Brain microvascular endothelial cell (primary cell): ENCODE measurements at places on chromosomes 16 and 17.

- no peak for DNase-seq
These were observed 36.6 kb downstream of the GINS3 start for GRCh38 chr16:58428621-58429542.

GRCh38 chr17:15262291-15263205 lies 2.6 kb downstream of the PMP22 start:
- no peak for DNase-seq

- DNase-seq = no peak
These were observed 37.8 kb downstream of the CACNG1 start for GRCh38 chr17:67082107-67082506.

GRCh38 chr17:3636908-3637373 lies 381 bp downstream of the CTNS start:
- DNase-seq = no peak

- no peak for DNase-seq
These were observed 34.0 kb downstream of the ZFPM1 start for GRCh38 chr16:88487124-88487432.

DNA sequence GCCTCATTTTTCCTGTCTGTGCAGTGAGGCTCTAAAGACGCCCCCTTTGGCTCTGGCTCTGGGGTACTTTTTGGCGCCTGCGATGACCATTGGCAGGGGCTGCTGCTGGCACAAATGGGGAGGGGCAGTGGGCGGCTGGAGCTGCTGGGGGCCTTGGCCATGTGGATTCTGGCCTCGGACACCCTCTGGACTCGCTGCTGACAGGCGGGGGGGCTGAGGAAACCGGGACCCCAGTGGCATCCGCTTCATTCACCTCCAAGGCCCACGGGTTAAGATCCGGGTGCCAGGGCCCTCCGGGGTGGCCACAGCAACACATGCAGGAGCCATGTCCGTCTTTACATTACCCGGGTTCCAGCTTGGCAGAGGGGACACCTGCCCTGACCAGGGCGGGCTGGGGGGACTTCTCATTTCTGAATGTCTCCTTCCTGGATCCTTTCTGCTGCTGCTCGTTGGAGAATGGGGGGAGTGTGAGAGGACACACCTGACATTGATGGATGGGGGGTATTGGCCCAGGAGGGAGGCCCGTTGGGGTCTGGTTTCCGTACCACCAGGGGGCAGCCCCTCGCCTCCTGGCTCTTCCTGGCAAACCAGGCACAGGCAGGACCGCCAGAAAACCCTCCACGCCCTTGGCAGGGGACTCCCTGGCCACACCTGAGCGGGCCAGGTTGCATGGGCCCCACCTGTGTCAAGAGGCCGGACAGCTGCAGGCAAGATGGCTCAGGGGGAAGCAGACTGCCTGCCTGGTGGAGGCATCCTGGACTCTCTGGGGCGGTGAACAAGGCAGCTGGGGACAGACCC lies 21.8 kb downstream of the GSE1 start:
- no peak for DNase-seq
